Suprapubic skin (tissue), 4 donors: ENCODE measurements at places on chromosomes 6 and 20. TPM values are rescaled to one million over a fixed set of nuclear protein-coding genes. Genes with fewer than 3 reads are reported as not detected.

- DNase-seq: no peak
Measured at GRCh38 chr20:24422091-24422760, 47.2 kb upstream of the SYNDIG1 start.

DNA sequence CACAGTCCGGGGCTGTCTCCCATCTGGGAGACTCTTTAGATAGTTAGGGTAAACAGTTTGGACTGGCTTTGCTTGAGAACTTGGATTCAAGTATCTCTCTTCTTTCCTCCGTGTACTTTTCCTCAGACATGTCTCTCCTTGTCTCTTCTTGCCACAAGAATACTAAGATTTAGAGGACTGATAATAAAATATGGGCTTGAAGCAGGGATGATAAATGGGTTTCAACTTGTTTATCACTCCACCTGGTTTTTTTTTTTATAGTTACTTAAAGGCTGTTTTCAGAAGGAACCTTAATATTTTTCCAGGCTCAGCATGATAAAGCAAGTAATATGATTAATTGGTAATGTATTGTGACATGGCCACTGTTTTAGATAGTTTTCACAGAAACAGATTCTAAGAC lies 40.9 kb upstream of the KIF13A start:
- no peak for DNase-seq

The HLA-DQA1 gene
- total RNA-seq: 10.5 TPM

The EPPIN gene
- total RNA-seq: not detected
